Osteocyte (in vitro differentiated cells): ENCODE measurements at places on chromosomes 12 and 14. TPM values are rescaled to one million over a fixed set of nuclear protein-coding genes. Genes with fewer than 3 reads are reported as not detected.

Gene KRT75
- total RNA-seq = not detected in 2 replicates

Gene CDH24
- 13.3 and 13.7 TPM in 2 replicates for total RNA-seq

- H3K4me3 ChIP-seq = no peak overlapping the region
- no peaks in the 10 kb centered on the region for H3K4me1 ChIP-seq
- no peak overlapping the region for H3K27ac ChIP-seq
- no peaks in the 10 kb centered on the region for H3K27me3 ChIP-seq
- DNase-seq = no peak
Measured at GRCh38 chr14:34920339-34920738, 45.2 kb upstream of the BAZ1A start.

DNA sequence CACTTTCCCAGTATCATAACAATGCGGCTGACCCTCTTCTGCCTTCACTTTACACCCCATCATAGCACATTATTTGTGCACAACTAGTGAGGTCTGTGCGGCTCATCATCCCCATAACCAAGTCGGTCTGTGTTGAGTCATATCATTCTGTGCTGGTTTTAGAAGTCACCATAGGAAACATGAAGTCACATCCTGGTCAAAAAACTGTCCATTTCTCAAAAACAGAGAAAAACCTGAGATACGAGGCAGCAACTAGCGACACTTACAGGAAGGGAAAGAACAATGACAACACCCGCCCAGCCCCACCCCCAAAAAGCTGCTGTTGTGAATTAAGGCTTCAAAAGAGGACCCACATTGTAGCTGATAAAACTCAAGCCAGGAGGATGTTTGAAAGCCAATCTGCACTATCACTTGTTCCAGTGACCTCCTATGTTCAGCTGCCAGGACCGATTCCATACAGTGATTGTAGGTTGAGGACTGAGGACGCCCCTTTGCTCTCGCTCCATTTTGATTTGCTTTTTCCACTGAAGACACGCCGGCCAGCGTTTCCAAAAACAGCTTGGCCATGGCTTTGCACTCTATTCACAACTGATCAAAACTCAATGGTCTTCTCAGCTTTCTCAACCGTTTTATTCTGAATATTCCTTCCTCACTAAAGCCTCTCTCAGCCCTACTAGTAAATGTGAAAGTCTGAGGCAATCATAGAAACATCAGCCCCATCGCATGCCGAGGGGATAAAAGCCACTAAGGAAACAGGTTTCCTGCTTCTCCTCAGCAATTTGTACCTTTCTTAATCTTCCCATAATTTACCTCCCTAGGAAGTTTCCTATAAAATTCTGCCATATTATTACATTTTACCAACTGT, 87.5 kb downstream of the DUSP16 start:
- H3K36me3 ChIP-seq = peaks cover 36% of the 10 kb centered on the region
- no peaks in the 10 kb centered on the region for H3K27me3 ChIP-seq
- no peak overlapping the region for H3K27ac ChIP-seq
- no peaks in the 10 kb centered on the region for H3K4me1 ChIP-seq

Gene LGMN
- 65.0 and 66.3 TPM in 2 replicates for total RNA-seq

DNA sequence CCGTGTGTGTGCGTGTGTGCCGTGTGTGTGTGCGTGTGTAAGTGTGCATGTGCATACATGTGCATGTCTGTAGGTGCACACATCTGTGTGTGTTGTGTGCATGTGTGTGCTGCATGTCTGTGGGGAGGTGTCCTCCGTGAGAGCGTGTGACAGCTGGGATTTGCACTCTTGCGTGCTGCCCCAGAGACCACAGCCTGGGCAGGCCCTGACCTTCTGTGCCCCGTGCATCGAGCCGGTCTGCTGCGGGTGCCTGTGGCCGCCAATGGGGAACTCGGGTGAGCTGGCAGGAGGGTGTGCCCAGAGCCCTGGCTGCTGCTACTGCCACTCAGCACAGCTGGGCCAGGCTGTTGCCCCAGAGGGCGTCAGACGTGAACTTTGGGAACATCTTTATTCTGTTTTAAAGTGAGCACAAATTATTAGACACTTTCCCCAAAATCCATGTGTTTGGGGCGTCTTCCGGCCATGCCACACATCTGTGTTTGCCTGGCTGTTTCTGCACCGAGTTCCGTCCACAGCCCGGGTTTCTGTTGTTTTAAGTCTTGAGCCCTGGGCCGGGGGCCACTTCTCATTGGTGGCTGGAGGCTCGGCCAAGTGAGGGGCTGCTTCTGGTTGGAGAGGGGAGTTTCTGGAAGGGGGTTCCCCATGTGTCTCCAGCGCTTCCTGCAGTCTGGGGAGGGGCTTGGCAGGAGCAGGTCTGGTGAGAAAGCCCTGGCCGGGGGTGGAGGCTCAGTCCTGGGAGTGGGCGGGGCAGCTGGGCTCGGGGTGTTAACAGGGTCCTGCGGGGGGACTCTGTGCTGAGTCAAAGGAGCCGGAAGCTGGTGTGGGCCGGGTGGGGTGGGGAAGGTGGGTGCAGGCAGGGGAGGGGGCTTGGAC, 7.6 kb downstream of the CEP170B start:
- H3K36me3 ChIP-seq = peaks cover 2% of the 10 kb centered on the region
- H3K4me3 ChIP-seq = no peak overlapping the region
- H3K27ac ChIP-seq = no peak overlapping the region
- no peak for DNase-seq

GRCh38 chr14:37247791-37248461, 50.2 kb downstream of the MIPOL1 start:
- H3K4me3 ChIP-seq = no peak overlapping the region
- H3K36me3 ChIP-seq = no peaks in the 10 kb centered on the region
- H3K27ac ChIP-seq = no peak overlapping the region
- peaks cover 1% of the 10 kb centered on the region for H3K4me1 ChIP-seq

GRCh38 chr12:8698132-8698851, 501 bp downstream of the RIMKLB start:
- peak; percentile 86 for DNase-seq
- H3K27me3 ChIP-seq = no peaks in the 10 kb centered on the region

Gene KRT77
- not detected in 2 replicates for total RNA-seq

Gene C12orf42
- not detected in 2 replicates for total RNA-seq

Gene OSBPL8
- total RNA-seq = 86.7 and 87.8 TPM in 2 replicates

GRCh38 chr14:39184628-39185255, 9.7 kb downstream of the PNN start:
- H3K36me3 ChIP-seq = peaks cover 27% of the 10 kb centered on the region
- no peak overlapping the region for H3K4me3 ChIP-seq
- H3K4me1 ChIP-seq = peaks cover 2% of the 10 kb centered on the region
- no peak overlapping the region for H3K27ac ChIP-seq
- DNase-seq = no peak

DNA sequence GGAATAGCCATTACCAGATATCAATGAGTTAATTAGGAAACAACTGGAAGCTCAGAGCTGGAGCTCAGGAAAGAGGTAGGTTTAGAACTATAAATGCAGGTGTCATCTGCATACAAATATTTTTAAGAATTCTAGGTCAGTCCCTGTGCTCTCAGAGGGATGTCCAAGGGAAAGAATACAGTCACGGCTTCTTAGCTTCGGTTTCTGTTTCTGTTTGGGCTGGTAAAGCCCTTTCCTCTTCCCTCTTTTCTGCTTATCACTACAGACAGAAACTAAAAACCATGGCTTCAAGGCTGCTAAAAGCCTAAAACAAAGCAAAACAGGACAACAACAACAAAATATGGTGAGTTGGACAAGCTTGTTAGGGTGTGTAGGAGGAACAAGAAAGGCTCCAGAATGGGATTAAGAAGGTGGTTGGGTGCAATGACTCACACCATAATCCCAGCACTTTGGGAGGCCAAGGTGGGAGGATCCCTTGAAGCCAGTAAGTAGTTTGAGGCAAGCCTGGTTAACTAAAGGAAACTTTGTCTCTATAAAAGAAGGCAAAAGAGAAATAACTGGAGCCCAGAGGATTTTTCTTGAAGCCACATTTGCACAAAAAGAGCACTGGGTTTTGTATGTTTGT, 113.0 kb downstream of the SEC23A start:
- DNase-seq = no peak
- peaks cover 2% of the 10 kb centered on the region for H3K27me3 ChIP-seq
- H3K27ac ChIP-seq = no peak overlapping the region
- H3K4me1 ChIP-seq = no peaks in the 10 kb centered on the region

Gene TSHR
- not detected in 2 replicates for total RNA-seq

DNA sequence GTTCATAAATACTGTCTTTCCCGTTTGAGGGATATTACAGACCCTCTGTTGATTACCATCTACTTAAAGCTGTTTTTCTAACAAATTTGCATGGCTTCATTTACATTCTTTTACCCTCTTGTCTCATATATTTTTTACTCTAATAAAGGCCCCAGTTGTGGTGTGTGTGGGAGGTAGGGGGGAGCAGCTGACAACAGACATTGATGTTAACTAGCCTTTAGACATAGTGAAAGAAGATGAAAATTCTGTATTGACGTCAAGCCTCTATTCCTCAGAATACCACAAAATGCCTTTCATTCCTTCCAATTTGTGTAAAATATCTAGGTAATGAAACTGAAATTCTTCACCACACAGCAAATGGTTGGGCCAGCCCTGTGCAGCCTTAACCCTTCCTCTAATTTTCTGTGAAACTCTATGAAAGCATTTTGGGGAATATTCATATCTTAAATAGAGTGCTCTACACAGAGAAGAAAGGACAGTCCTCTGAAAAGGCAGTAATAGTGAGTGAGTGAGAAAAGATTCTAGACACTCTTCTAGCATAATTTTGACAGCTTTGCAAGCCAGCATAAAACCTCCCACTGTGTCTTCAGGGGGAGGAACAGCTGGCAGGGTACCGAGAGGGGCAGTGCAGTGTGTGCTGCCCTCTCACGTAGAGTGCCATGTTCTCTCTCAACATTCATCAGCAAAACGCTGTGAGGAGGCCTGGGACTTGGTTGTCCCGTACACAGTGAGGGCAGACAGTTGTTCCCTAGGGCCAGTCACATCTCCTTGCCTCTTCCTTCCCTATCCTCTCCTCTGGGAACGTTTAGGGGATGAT, 20.1 kb upstream of the CERS5 start:
- H3K36me3 ChIP-seq = peaks cover 21% of the 10 kb centered on the region
- peak overlapping the region; percentile 19 for H3K4me3 ChIP-seq
- no peak for DNase-seq
- peaks cover 52% of the 10 kb centered on the region for H3K4me1 ChIP-seq

Gene ZFC3H1
- 38.8 and 49.7 TPM in 2 replicates for total RNA-seq

Gene LRP1-AS
- total RNA-seq = not detected in 2 replicates

Gene SERPINA12
- total RNA-seq = not detected in 2 replicates

Gene CCDC175
- not detected in 2 replicates for total RNA-seq

DNA sequence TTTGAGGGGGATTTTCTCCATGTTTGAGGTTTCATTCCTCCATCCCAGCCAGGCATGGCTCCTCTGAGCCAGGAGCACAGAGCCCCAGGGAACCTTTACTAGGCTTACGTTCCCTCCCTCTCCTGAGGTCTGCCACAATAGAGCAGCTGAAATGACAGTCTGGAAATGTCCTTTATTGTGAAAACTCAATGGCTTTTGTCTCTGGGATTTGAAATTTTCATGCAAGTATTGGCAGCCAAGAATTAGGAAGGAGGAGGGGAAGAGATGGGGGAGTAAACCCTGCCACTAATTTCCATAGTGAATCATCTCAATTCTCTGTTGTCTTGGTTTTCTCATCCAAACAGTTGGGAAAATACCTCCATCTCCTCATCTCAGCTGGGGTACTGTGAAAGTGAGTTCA, 2.6 kb upstream of the PLEKHG3 start:
- no peak for DNase-seq
- peaks cover 6% of the 10 kb centered on the region for H3K27me3 ChIP-seq

Gene PPM1H
- 60.8 and 67.0 TPM in 2 replicates for total RNA-seq

GRCh38 chr12:97194546-97194945, 268.1 kb upstream of the RMST start:
- H3K36me3 ChIP-seq = no peaks in the 10 kb centered on the region
- no peaks in the 10 kb centered on the region for H3K4me1 ChIP-seq
- H3K27me3 ChIP-seq = no peaks in the 10 kb centered on the region
- H3K27ac ChIP-seq = no peak overlapping the region

- H3K4me3 ChIP-seq = no peak overlapping the region
- H3K36me3 ChIP-seq = no peaks in the 10 kb centered on the region
- no peaks in the 10 kb centered on the region for H3K4me1 ChIP-seq
Measured at GRCh38 chr12:9906873-9907272, 25.3 kb downstream of the CLEC2A start.

- H3K36me3 ChIP-seq = peaks cover 20% of the 10 kb centered on the region
- no peak for DNase-seq
- H3K27ac ChIP-seq = peak overlapping the region; percentile 100
Measured at GRCh38 chr12:12990700-12991468, 9.2 kb downstream of the HEBP1 start.

- H3K27ac ChIP-seq = peak overlapping the region; percentile 38
- H3K27me3 ChIP-seq = no peaks in the 10 kb centered on the region
- no peak overlapping the region for H3K4me3 ChIP-seq
- no peak for DNase-seq
- peaks cover 49% of the 10 kb centered on the region for H3K4me1 ChIP-seq
- peaks cover 7% of the 10 kb centered on the region for H3K36me3 ChIP-seq
Measured at GRCh38 chr14:71324767-71325272, 417.6 kb downstream of the PCNX1 start.

Gene ANO4
- total RNA-seq = 0.18 and 0.48 TPM in 2 replicates

DNA sequence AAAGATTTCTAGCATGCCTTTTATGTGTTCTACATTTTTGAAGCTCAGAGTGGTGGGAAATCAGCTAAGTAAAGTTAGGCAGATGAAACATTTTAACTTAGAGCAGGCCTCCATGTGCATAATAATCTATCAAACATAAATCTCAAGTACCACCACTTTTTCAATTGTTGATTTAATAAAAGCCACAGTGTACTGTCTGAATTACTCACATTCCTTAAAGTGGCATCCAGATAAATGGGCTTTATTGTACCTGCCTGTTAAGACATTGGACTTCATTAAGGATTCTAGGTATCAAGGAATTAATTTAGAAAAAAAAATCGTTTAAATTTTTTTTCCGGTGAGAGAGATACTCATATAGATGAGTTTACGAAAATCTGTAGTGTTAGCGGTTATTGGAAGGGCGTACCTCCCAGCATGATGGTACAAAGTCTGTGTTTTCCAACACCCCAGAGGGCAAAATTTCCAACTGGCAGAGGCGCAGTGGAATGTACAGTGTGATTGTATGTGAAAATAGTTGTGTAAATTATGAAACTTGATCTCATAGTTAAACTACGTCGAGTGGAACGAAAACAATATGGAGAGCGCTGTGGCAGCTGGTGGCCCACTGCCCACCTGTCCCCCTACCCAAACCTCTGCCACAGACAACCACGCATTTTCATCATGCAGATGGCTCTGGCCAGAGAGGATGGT, 25.0 kb downstream of the ELK3 start:
- H3K4me1 ChIP-seq = peaks cover 47% of the 10 kb centered on the region
- peak overlapping the region; percentile 60 for H3K4me3 ChIP-seq
- peaks cover 6% of the 10 kb centered on the region for H3K36me3 ChIP-seq

GRCh38 chr14:76924371-76925096, 98.3 kb downstream of the LRRC74A start:
- no peak for DNase-seq
- no peaks in the 10 kb centered on the region for H3K27me3 ChIP-seq
- H3K27ac ChIP-seq = peak overlapping the region; percentile 91
- peaks cover 82% of the 10 kb centered on the region for H3K4me1 ChIP-seq
- no peak overlapping the region for H3K4me3 ChIP-seq

GRCh38 chr14:101226603-101227425, 323.3 kb upstream of the RTL1 start:
- no peak overlapping the region for H3K4me3 ChIP-seq
- peak; percentile 84 for DNase-seq
- H3K4me1 ChIP-seq = peaks cover 6% of the 10 kb centered on the region
- no peaks in the 10 kb centered on the region for H3K36me3 ChIP-seq
- peaks cover 5% of the 10 kb centered on the region for H3K27me3 ChIP-seq
- no peak overlapping the region for H3K27ac ChIP-seq

Gene TAS2R7
- not detected in 2 replicates for total RNA-seq

Gene CLEC1A
- total RNA-seq = not detected in 2 replicates

Gene STAB2
- total RNA-seq = not detected in 2 replicates
